Foreskin melanocyte (primary cell): ENCODE measurements at places on chromosomes 7 and 10.

- DNase-seq, result no peak
These were observed 26.8 kb upstream of the FOXK1 start for GRCh38 chr7:4655311-4655710.

DNA sequence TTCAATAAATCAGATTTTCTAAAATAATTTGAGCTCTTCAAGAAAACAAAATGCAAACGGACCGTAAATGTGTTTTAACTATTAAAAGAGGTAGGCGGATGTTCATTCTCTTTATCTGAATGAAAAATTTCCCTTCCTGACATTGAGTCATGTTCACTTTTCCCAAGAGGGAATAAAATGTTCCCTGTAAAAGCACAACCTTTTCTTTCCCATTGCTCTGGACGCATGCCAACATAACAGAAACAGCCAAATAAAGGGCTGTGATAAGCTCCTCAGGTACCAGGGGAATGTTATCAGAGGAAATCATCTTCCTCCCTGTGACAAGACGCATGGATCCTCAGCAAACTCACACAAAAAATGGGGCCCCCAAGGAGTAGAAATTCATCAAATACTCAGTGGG lies 251.8 kb downstream of the MTERF1 start:
- no peak for DNase-seq

DNA sequence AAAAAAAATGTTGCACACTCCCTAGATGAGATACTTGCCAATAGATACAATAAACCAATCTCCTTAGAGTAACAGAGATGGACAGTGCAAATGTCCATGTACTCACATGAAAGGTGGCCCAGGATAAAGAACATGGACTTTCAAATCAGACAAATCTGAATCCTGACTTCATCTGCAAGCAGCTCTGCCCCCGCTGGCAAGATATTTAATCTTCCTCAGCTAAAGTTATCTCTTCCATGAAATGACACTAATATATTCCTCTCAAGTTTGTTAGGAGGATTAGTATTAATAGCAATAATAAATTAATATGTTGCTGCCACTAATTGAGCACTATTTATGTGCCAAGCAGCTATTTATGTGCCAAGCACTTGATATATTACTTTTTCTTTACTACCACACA lies 148.6 kb upstream of the YAE1 start:
- DNase-seq, result no peak

GRCh38 chr10:17655009-17655408 lies 11.1 kb downstream of the STAM start:
- no peak for DNase-seq

GRCh38 chr7:167090-167855 lies 25.1 kb upstream of the FAM20C start:
- no peak for DNase-seq

DNA sequence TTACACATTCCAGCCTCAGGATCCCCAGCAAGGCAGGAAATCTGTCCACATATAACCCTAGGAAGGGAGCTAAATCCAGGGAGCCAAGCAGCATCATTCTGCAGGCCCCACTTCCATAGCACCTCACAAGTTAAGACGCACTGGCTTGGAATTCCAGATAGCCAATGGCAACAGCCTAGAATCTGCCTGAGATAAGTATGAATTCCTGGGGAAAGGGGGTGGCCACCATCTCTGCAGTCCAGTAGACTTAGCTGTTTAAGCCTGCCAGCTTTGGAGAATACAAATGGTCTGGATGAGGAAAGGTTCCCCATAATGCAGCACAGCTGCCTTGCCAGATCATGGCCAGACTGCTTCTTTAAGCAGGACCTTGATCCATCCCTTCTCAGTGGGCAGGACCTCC lies 179.4 kb upstream of the PRSS1 start:
- no peak for DNase-seq

DNA sequence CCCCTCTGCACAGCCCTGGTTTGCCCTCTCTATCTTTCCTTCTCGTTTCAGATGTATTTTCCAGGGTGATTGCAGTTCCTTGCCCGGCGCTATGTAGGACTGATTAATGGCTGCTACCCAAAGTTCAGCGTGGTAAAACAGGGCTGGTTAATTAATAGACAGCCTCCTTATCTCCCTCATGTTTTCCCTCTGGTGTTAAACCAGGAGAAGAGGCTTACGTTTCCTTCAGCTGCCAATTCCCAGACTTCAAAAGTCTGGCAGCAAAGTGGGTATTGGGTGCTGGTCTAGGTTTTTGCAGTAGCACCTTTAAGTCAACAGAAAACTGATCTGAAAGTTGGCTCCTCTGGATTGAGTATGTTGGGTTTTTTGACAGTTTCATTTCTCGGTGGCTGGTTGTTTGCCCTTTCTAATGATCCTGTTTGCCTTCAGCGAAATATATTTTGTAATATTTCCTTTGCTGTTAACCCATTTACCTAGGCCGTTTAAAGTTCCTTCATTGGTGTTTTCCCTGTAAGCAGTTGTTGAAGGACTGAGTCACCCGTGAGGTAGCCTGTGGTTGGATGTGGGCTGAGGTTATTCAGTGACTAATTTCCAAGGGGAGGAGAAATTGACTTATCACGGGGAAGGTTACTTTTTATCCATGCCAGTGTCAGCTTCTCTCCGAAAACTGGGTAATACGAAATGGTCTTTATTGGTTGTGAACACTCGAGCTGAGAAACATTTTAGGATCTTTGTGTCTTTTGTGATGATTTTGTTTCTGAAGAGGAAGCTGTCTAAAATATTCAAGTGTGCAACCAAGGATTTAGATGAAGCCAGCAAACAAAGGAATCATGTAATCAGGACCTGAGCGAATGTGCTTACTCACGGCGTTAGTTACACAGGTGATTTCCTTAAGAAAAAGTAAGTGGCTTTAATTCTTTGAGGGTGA lies 257.2 kb downstream of the KIAA1217 start:
- no peak for DNase-seq

DNA sequence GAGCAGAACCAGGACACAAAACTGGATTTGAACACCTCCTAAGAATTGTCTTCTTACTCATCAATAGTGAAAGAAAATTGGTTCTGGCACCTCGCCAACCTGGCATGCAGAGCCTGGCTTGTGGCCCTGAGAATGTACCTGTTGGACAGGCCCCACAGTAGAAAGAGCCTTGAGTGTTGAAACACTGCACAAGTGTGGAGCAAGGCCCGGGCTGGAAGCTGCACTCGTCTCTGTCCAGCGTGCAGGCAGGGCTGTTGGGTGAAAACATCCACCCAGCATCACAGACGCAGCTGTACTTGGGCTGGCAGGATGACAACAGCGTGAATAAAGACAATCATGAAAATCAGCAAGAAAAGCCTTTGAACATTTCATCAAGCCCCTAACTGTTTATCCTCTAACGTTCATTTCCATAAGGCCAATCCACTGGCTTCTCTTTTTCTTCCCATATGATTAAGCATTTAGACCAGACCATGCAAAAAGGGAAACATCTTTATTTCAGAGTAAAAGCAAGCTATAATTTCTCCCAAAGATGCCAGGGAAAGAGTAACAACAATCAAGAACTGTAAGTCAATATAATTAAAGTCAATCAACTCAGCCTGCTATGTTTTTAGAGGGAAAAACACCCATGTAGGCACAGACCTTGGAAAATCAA lies 15.6 kb downstream of the CUBN start:
- no peak for DNase-seq

DNA sequence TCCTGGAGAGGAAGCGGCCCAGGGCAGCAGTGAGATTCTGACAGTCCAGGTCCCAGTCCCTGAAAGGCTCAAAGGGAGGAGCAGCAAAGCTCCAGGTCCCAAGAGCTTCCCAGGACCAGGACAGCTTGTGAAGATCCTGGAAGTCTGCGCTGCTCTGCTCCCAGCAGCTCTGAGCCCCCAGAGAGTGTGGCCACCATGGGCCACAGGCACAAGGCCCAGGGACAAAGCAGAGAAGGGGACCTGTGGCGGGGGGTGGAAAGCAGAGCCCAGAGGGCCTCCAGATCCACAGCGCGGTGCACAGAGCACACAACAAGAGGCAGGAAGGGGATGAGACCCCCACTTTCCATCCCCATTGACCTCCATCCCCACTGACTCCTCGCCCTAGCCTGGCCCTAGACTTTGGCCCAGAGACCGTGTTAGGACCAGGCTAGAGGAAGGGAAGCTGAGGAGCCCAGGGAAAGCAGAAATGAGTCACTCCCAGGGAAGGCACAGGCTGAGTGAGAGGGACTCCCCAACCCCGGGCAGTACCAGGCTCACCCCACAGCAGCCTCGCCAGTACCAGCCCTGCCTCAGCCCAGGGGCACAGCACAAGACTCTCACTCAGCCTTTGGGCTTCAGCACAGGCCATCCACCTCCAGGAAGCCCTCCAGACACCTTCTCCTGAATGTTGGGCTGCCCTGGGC lies 75.5 kb downstream of the GRID1 start:
- no peak for DNase-seq

DNA sequence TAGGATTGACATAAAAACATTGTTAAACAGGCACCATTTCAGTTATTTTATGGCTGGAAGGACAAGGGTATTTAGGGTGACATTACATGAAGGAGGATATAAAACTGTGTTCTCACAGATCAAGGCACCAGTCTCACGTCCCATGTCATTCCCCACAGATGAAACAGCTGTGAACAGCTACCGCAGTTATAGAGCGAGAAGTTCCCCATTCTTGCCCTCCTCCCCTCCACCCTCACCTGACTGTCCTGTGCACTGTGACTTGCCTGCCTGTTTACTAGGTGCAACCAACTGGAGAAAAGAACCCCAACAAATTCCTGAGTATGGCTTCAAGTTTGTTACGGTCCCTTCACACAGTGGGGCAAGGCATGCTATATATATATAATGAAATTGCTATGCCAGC lies 141.6 kb downstream of the SND1 start:
- DNase-seq, result no peak

GRCh38 chr7:103729026-103729425 lies 260.4 kb downstream of the RELN start:
- no peak for DNase-seq

DNA sequence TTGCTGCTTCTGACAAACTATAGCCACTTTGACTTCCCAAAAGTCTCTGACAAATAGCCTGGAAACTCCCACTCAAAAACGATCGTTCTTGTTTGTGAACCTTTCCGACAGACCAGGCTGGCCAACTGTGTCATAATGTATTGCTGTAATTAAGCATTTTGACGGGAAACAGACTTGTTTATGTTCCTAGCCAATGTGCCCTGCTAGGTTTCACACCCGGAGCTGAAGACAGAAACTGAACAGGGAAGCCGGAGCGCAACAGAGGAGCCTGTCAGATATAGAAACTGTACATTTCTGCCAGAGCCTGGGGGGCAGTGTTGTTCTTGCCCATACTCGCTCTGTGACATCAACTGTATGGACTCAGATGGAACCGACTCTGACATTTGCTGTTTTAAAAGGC lies 55.3 kb upstream of the C7orf33 start:
- DNase-seq, result no peak

DNA sequence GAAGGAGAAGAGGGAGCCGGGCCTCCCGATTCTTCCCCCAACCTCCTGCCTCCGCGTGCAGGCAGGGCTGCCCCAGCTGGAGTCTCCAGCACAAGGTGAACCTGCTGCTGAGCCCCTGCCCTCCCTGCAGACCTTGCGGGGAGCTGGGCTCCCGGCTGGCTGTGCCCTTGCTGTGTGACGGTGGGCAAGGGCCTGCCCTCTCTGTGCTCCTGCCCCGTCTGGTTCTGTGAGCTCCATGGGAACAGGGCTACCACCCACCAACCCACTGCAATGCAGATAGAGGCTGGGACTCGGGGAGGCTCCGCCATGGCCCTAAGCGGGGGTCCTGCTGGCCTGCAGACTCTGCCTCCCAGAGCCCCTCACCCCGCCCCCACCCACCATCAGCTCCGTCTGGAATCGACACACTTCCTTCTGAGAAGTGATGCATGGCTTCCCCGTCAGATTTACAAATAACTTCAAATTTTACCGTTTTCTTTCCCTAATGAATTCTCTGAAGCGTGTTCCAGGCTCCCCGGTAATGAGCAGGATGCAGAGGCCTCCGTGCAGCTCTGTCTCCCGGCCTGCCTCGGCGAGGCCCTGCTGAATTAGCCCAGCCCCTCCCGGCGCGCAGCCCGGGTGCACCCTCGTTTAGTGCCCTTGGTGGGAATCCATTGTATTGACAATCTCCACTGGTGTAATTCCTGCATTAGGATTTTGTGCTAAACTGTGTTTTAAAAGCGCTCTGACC lies 111.0 kb downstream of the MICALL2 start:
- no peak for DNase-seq

GRCh38 chr10:2263561-2263960 lies 526.2 kb upstream of the ADARB2 start:
- no peak for DNase-seq

- no peak for DNase-seq
These were observed 32.3 kb upstream of the IMMP2L start for GRCh38 chr7:111594602-111595001.

GRCh38 chr10:73465978-73466726 lies 29.7 kb downstream of the PPP3CB start:
- DNase-seq, result no peak

- DNase-seq, result no peak
These were observed 66.8 kb downstream of the PPP1R3C start for GRCh38 chr10:91566115-91566514.

DNA sequence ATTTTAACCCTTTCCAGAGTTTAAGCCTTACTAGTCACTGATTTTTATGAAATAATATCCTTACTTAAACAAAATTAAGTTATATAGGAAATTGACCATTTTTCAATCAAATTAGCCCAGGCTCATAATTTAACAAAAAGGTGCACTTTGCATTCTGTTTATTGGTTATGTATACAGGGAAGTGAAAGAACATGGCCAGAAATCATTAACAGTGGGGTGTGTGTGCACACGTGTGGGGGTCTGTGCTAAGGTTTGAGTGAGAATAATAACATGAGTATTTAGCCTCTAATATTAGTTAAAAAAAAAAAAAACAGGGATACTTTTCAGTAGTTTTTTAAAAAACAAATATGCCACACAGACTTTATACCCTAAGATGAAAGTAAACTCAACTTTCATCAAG lies 510.5 kb upstream of the PFKP start:
- no peak for DNase-seq

GRCh38 chr7:98733036-98733435 lies 116.0 kb downstream of the NPTX2 start:
- peak; percentile 15 for DNase-seq
